ENCODE measurements at places on chromosomes 3 and 15.

- peak; percentile 42 for DNase-seq
Observed at GRCh38 chr15:88909956-88910831, 3.0 kb downstream of the MFGE8 start.

GRCh38 chr3:187497052-187497451, 128.9 kb downstream of the RTP4 start:
- DNase-seq = no peak

- peak; percentile 76 for DNase-seq
Observed at GRCh38 chr3:195001961-195002861, 268.7 kb downstream of the XXYLT1 start.

- no peak for DNase-seq
Observed at GRCh38 chr3:65615329-65615728, 423.4 kb downstream of the MAGI1 start.

- peak; percentile 74 for DNase-seq
Observed at GRCh38 chr3:192727032-192727847, at the start of gene FGF12. FGF12 (minus strand) TSS chr3:192727541.

GRCh38 chr15:98769867-98770266, 121.5 kb downstream of the IGF1R start:
- no peak for DNase-seq

DNA sequence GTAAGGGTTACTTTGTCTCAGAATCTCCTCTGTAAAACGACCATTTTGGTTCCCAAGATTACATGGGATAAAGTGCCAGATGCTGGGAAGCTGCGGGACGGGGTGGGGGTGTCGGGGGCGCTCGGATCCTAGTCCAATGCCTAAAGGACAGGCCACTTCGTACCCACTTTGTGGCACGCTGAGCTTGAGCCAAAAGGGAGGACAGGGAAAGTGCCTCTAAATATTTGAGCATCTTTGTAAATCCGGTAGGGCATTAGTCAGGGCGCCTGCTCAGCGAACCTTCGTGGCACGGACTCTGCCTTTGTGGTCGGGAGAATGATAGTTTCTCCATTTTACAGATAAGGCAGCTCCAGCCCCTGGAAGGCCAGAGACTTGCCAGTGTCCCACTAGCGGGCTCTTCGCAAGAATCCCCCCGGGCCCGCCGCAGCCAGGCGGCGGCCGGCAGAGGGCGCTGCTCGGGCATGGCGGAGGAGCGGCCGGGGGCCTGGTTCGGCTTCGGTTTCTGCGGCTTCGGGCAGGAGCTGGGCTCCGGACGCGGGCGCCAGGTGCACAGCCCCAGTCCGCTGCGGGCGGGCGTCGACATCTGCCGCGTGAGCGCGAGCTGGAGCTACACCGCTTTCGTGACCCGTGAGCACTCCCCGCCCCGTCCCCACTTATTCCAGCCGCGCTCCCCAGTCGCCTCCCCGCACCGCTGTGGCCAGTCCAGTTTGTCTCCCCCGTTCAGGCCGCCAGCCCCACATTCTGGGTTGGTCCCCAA, 1.8 kb downstream of the RCCD1 start:
- peak; percentile 89 for DNase-seq

DNA sequence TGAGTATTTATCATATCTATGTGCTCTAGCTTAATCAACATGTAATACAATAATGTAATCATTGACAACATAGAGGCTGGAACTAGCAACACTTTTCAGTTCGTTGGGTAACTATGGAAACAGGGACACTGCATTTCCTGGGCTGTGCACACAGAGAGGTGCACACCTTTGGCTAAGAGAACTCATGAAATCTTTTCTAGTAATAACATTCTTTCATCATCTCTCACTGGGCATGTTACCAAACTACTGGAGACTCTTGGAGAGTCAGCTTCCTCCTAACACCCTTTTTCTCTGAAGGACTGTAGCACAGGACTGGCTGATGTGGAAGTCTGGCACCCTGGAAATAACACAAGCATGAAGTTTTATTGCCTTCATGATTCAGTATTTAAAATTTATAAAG, 135.6 kb downstream of the KCNMB2 start:
- DNase-seq = no peak

DNA sequence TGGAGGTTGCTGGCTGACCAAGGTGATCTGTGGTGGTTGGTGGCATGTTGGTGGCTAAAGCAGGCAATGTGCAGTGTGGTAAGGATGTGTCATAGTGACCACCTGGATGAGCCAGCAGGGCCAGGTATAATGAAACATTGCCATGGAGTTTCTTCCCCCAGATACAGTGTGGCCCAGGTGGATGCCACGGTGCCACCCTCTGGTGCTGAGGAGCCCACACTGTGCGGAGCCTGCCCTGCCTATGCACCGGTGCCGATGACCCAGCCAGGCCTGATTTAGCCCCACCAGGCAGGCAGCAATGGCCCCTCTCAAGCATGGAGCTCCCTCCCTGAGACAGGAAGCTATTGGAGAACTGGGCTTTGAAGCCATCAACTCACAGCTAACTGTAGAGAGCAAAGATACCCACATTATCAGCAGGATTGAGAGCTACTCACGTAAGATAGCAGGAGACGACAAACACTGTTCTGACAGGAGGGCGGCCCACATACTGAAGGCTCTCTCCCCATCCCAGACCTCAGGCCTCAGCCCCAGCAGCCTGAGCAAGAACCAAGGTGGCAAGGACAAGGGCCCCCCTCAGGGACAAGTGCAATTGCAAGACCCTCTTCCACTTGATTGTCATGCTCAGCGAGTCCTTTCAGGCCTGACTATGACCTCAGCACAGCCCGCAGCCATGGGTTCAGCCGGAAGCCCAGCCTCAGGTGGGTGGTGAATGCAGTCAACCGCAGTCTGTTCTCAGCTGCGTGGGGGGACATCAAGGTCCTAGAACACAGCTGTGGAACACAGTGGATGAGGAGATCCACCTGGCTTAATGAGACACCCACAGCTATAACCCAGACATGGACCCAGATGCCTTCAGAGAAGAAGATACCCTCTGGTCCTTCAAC, 82.8 kb upstream of the CDV3 start:
- DNase-seq = no peak

DNA sequence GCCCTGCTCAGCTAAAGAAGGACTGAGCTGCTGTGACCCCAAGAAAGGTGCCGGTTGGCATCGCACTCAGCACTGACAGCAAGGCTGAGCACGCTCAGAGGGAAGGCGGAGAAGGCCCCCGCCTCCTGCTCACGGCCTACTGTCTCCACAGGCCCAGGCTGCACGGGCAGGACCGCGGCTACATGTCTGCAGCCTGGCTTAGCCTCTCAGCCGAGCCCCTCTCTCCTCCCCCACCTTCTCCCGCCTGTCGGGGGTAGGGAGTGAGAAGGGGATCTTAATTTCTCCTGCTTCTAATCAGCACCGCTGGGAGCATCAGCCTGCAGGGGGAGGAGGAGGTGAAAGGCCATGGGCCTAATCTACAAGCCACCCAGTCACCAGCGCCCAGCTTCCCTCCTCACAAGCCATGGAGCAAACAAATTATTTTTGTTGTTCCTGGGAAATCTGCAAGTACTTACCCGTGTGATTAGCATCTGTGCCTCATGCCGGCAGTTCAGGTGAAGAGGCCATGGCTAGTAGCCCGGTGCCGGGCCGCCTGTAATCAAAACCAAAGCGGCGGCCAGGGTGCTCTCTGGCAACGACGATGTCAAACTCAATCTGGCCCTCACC, 68.1 kb downstream of the EPHB3 start:
- no peak for DNase-seq

DNA sequence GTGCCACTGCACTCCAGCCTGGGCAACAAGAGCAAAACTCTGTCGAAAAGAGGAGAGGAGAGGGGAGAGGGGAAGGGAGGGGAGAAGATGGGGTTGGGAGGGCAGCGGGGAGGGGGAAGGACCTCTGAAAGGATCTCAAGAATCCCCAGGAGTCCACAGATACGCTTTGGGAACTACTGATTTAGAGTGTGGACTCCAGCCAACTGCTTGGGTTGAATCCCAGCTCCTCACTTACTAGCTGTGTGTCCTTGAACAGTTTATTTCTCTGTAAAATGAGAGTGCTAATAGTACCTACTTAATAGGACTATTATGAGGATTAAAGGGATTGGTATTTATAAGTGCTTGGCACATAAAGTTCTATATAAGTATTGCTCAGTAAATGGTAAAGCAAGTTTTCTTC, 45.0 kb upstream of the FAH start:
- DNase-seq = no peak

All from upper lobe of right lung (tissue), 1 donor.